ENCODE measurements at places on chromosomes 16 and 17.

DNA sequence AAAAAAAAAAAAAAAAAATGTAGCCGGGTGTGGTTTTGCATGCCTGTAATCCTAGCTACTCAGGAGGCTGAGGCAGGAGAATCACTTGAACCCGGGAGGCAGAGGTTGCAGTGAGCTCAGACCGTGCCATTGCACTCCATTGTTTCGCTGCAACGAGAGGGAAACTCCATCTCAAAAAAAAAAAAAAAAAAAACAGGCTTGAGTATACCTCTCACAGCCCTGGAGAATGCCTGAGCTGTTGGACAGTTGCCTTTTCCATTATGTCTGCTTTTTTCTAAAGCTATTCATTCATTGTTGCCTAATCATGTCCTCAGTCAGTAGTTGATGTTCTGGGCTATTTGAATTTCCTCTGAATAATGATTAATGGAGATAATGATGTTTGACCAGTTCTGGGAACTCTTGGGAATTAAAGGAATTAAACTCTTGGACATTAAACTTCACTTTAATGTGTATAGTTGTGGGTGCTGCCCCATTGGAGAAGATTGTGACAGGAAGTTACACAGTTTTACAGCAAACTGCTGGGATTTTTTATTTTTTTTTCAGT lies 11.8 kb downstream of the HMOX2 start:
- no peak for DNase-seq

DNA sequence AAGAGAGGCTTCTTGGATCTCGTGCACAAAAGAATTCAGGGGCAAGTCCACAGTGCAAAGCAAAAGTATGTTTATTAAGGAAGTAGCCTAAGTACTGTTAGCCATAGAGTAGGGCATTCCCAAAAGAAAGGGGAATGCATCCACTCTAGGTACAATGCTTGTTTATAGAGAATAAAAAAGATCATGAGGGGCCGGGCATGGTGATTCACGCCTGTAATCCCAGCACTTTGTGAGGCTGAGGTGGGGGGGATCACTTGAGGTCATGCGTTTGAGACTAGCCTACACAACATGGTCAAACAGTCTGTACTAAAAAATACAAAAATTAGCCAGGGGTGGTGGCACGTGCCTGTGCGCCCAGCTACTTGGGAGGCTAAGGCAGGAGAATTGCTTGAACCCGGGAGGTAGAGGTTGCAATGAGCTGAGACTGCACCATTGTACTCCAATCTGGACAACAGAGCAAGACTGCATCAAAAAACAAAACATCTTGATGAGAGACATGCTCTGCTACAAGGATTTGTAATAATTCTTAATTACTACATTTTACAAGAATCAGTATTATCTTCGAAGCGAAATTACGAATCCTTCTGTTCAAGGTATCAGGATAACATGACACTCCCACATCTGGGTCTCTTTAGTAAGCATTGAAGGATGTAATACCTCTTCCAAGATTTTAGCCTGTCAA lies 191.6 kb downstream of the CPPED1 start:
- no peak for DNase-seq

DNA sequence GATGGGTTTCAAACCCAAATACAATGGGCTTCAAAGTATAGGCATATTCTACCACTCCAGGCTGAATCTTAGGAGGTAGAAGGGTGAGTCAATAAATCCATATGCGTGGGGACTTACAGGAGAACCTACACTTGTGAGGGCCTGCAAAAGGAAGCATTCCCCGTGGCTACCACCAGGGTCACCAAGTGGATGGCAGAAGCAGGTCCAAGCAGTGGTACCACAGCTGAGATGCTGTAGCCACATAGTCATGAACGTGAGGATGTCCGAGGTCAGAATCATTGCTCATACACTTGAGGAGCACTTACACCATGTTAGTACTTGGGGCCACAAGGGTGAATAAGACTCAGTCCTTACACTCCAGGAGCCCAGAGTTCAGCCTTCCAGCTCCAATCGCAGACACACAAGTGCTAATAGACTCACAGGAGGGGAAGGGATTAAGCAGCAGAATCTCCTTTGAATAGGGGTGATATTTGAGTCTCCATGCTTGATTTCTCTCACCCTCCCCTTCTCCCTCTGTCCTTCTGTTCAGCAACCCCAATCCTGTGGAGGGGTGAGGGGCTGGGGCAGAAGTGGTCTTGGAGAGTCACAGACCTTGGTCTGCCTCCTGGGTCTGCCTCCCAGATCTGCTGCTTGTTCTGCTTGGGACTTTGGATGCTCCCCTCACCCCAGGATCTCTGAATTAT lies 42.5 kb upstream of the ASIC2 start:
- DNase-seq: no peak

DNA sequence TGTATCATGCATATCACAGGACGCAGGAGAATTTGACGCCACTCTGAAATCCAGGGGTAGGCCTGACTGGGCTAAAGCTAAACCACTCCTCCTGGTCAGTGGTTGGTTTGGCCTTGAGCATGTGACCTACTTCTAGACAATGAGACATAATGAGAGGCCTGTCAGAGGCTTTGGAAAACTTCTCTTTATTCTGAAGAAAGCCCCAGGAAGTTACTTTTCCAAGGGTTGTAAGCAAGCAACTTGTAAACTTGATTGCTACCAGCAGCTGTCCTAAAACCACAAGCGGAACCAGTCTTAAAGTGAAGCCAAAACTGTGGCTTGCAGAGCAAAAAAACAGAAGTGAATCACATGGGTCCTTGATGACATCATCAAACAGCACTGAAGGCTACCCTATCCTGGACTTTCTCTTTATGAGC lies 138.2 kb upstream of the COX10 start:
- peak; percentile 63 for DNase-seq

DNA sequence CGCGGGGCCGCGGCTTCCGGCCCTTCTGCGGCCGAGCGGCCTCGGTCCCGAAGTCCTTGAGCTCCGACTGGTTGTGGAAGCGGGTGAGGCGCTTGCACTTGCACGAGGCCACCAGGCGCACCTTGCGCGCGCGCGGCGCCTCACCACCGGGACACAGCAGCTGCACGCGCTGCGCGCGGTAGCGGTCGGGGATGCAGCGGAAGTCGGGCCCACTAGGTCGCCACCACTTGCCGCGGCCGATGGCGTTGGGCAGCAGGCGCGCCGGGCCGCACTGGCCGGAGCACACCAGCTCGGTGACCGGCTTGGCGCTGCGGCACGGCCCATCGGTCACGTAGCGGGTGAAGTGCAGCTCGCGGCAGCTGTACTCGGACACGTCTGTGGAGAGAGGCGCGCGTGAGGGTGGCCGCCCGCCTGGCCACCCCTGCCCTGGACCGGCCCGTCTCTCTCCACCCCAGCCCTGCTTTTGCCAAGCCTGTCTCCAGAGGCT lies 3.2 kb downstream of the SOST start:
- DNase-seq: no peak

GRCh38 chr17:20961586-20961985 lies 81.2 kb downstream of the USP22 start:
- no peak for DNase-seq

- peak; percentile 53 for DNase-seq
Observed at GRCh38 chr16:58020628-58021521, 4.7 kb upstream of the MMP15 start.

DNA sequence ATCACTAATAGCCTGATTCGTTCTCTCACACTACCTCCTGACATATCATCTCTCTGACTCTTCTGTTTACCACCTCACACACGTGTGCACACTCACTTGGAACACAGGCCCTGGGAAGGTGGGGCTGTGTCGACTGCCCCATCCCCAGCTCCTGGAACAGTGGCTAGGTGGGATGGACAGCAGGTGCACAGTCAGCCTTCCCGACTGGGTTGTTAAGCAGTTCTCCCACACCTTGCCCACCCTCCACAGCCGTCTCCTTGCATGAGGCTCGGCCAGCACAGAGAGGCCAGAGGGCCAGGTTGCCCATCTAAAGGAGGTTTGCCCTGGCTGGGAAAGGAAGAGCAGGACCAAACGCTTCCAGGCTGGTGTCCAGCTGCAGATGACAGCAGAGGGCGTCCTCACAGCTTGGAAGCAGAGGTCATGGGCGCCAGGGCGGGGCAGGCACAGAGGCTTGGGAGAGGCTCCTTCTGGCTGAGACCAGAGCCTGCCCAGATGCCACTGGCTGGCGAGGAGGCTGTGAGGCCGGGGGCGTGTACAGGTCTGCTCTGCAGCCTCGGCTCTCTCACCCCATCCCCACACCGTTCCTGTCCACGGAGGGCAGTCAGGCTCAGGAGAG lies 92.8 kb downstream of the AMFR start:
- no peak for DNase-seq

GRCh38 chr17:73031472-73031871 lies 61.0 kb downstream of the SLC39A11 start:
- DNase-seq: no peak

- no peak for DNase-seq
Observed at GRCh38 chr17:42184713-42185620, at the start of gene HCRT. TSS of gene HCRT (minus strand) at chr17:42185452. CDS start at chr17:42185365, 87 bp downstream.

- no peak for DNase-seq
Observed at GRCh38 chr17:12790249-12791106, 1.2 kb downstream of the ARHGAP44 start.

- DNase-seq: peak; percentile 26
Observed at GRCh38 chr16:89574681-89575246, 794 bp upstream of the CPNE7 start.

GRCh38 chr16:30355954-30356308 lies 823 bp upstream of the CD2BP2 start:
- DNase-seq: no peak

DNA sequence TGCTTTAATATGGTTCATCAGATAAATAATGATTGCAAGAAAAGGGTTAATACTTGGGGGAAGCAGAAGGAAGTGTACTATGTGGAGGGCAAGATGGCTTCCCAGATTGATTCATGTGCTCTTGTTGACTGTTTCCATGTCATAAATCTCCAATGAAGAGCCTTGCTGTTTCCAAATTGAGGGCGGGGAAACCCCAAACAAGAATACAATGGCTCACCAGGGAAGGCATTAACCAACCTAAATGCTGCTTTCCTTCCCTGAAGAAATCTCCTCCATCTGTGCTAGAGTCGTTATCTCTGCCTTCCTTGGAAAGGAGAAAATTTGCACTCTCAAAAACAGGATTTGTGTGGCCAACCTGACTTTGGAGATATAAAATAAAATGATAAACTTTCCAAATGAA lies 28.0 kb upstream of the CDH13 start:
- DNase-seq: no peak

- no peak for DNase-seq
Observed at GRCh38 chr17:31699281-31699680, 159.8 kb downstream of the COPRS start.
